Stimulated activated CD8-positive, alpha-beta memory T cell treated with anti-CD3 and anti-CD28 coated beads, Interleukin-15, amount 100 ng/mL, for 24 hours (primary cell): ENCODE measurements at places on chromosomes 2 and 18.

DNA sequence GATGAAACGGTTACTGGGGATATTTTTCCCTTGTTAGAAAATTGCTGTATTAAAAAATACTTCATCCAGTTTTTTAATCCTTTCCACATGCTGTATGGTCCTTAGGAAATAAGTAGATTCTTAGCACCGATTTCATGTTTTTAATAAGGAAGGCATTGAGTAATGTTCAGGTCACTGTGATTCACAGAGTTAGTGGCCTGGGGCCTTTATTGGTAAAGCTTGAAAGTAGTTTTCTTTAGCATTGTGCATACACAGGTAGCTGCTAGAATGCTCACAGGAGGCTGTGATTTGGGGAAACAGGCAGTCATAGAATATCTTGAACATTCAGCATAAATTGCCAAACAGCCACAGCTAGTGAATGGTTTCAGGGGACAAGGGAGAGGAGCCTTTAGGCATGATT, 79.8 kb downstream of the XRCC5 start:
- no peak for DNase-seq

DNA sequence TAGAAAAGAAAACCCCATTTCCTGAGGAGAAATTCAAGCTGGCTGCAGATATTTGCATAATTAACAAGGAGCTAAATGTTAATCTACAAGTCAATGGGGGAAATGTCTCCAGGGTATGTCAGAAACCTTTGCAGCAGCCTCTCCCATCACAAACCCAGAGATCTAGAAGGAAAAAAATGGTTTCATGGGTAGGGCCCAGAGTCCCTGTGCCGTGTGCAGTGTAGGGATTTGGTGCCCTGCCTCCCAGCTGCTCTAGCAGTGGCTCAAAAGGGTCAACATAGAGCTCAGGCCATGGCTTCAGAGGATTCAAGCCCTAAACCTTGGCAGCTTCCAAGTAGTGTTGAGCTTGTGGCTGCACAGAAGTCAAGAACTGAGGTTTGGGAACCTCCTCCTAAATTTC, 290.2 kb upstream of the TMEFF2 start:
- no peak for DNase-seq

- no peak for DNase-seq
These were observed 48.4 kb downstream of the PLEKHB2 start for GRCh38 chr2:131153529-131153928.

- no peak for DNase-seq
These were observed 28.4 kb upstream of the SELENOI start for GRCh38 chr2:26317377-26318105.

GRCh38 chr18:56662902-56663301, 11.7 kb downstream of the WDR7 start:
- no peak for DNase-seq

DNA sequence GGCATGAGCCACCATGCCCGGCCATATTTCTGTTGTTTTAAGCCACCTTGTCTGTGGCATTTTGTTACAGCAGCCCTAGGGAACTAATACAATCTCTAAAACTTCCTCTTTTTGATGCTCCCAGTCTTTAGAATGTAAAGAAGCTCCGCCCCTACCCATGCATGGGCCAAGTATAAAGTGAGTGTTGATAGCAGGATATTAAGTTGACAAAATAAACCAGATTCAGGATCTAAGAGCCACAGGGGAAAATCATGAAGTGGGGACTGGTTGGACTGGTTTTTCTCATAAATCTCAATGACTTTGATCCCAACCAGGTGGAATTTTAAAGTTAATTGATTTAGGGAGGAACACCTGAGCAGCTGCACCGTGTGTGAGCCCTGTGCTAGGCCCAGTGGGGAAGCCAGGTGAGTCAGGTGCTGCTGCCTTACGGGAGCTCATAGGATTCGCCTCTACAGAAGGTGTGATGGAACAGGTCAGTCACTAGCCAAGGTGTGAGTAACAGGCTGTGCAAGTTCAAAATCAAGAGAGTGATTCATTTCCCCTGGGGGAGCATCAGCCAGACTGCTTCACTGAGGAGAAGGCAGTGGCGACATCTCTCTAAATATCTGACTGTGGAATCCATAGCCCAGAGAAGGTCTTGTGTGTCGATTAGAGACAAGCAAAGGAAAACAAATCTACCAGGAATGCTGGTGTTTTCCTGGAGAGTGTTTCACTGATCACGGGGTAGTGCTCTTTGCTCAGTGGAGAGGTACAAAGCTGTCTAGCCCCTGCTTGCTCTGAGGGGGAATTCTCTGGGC, 63.0 kb upstream of the MSH2 start:
- DNase-seq, result no peak

GRCh38 chr18:26227051-26227670, 916 bp downstream of the TAF4B start:
- no peak for DNase-seq

DNA sequence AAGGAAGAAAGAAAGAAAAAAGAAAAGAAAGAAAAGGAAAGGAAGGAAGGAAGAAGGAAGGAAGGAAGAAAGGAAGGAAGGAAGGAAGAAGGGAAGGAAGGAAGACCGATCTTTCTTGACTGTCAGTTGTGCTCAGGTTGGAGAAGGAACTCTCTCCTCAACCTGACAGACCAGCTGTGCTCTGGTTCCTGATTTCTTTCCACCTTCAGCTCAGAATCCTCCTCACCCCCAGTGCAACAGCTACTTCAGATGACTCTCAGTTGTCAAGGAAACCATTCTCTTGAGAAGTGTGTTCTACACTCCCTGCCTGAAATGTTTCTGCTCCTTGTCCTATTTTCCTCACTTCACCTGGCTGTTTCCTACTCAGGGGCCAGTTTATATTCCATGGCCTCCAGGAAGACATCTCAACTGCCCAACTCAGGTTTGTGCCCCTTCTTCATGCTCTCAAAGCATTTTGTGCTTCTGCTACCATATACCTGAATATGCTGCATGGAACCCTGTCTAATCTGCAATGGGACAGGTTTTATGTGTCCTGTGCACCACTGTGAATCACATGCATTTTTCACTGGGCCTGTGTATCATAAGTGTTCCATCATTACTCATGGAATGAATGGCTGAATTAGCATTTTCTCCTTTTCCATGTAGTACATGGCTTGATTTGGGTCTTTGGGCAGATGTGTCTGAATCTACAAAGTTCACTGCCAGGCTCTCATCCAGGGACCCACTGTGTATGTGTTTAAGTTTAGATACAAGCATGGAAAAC, 32.8 kb upstream of the DOCK10 start:
- no peak for DNase-seq

DNA sequence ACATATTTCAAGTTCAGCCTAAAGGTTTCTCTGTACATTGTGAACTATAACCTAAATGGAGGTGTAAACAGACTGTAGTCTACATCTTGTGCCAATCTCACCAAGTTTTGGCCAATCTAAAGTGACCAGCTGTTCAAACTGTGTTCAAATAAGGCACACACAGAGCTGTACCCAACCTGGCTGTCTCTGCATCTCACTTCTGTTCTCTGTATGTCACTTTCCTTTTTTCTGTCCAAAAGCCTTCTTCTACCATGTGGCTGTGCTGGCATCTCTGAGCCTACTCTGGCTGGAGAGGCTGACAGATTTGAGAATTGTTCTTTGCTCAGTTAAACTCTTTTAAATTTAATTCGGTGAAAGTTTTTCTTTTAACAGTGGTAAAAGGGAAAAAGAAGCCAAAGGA, 817.9 kb downstream of the SOCS6 start:
- DNase-seq, result no peak

DNA sequence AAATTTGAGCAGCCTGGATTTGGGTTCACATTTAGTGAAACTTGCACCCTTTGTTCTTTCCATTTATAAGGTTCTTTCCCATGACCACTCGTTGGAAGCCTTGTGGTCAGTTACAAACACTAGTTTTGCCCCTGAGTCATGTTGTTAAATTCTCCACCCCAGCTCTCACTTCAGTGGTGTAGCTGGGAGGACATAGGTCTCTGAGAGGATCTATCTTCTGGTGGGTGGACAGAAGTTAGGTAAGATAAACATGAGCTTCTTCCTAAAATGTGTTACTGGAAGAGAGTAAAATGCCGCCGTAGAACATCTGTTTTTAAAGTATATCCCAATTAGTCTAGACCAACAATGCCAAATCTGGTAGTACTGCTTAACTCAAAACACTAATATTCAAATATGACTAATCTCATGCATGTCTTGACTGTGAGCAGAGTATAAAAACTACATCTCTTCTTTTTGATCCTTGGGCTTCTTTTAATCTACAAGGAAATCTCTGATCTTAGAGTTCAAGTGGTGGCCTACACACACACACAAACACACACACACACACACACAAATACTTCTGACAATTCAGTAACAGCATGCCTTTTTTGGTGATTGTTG, 162.6 kb upstream of the FN1 start:
- DNase-seq, result no peak

GRCh38 chr2:178523596-178524134, 43.4 kb downstream of the PLEKHA3 start:
- DNase-seq, result no peak

- DNase-seq, result no peak
These were observed 180.5 kb downstream of the DIS3L2 start for GRCh38 chr2:232142049-232142448.

DNA sequence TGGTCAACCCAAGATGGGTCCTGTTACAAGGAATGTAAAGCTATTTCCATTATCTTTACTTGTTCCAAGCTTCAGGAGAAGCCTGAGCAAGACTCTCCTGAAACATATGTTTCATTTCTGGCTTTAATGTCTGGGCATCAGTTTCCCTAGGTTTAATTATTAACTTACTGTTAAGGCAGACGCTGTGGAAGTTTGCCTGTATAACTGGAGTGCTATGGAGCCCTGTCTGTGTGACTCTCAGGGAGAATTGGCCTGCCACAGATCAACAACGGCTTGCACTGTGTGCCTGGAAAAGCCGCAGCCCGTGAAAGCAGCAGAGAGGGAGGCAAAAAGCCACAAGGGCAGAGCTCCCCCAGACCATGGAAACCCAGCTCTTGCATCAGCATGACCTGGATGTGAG, 22.1 kb upstream of the LONRF2 start:
- DNase-seq, result no peak

- no peak for DNase-seq
These were observed 1305.0 kb upstream of the NRXN1 start for GRCh38 chr2:52336951-52337350.

GRCh38 chr2:230127195-230127594, 58.5 kb upstream of the SLC16A14 start:
- no peak for DNase-seq

- DNase-seq, result no peak
These were observed 71.1 kb upstream of the SESTD1 start for GRCh38 chr2:179335732-179336131.

GRCh38 chr2:47724221-47724981, 58.5 kb upstream of the MSH6 start:
- no peak for DNase-seq

- no peak for DNase-seq
These were observed 46.3 kb downstream of the EN1 start for GRCh38 chr2:118801151-118801550.
